NCI-H345 (cell line): ENCODE measurements at places on chromosomes 16 and 17.

- DNase-seq, result no peak
Observed at GRCh38 chr17:4482338-4483011, 16.2 kb upstream of the SPNS2 start.

DNA sequence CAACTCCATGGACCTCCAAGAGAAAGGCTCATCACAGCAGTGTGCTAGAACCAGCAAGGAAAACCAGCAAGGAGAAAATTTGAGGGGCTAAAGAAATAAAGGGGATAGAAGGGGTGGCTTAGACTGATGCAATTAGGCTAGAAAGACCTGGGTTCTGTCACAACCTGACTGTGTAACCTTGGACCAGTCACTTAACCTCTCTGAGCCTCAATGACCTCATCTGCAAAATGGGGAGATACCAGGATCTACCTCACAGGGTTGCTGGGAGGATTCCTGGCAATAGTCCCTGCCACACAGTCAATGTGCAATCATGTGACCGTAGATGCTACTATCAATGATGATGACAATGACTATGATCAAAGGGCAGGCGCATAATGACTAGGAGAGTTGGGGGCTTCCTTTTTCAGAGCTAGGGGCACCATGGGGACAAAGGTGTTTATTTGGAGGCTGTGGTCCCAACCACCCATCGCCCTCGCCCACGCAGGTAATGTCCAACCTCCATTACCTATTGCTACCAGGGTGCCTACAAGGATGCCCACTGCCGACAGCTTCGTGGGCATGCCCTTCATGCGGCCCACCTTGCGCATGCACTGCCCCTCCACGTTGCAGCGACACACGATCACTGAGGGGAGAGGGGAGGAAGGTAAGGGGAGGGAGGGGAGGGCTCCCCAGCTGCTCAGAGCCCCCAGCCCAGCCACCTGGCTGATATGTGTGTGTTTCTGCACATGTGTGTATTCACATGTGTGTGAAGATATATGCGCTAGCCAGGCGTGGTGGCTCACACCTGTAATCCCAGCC lies 9.7 kb downstream of the CDH16 start:
- no peak for DNase-seq

- no peak for DNase-seq
Observed at GRCh38 chr17:82600731-82601446, 47.4 kb downstream of the WDR45B start.

DNA sequence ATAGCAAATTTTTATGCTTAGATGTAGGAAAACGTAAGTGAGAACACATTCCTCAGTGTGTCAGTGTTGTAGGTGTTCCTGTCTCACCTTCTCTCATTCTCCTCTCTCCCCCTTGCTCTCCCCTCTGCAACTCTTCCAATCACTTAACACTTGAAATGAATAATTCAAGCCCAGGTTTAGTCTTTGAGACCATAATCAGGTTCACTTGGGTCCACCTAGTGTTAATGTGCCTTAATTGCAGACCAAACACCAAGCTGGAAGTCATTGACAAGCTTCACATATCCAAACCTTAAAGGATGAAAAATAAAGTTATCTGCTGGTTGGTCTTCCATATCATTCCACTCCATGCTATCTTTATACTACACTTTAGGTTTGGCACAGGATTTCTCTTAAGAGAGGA lies 37.0 kb downstream of the STXBP4 start:
- no peak for DNase-seq

GRCh38 chr17:69597898-69598692 lies 183.6 kb downstream of the MAP2K6 start:
- DNase-seq, result no peak

DNA sequence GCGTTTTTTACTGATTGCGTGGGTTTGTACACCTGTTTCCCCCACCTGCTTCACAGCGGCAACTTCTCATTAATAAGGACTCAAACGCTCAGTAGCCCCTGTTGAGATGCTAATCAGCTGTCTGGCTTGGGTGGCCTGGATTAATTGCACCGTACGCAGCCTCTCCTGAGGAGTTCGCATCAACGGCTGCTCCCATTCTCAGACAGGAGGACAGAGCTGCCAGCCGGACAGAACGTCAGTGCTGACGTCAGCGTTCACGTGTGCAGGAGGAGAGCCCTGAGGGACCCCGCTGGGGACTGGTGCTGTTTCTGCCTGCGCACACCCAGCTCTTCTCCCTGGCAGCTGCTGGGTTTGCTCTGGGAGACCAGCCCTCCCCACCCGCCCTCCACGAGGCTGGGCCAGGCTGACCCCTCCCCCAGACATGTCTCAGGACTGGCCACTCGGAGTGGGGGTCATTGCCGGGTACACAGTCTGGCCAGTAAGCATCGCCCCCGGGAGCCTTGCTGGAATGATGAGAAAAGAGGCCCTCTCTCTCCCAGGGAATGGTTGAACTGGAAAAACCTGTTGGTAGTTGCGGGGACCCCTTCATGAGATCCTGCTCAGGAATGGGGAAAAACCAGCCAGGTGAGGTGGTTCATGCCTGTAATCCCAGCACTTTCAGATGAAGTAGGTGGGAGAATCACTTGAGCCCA lies 5.7 kb upstream of the BANP start:
- peak; percentile 91 for DNase-seq

DNA sequence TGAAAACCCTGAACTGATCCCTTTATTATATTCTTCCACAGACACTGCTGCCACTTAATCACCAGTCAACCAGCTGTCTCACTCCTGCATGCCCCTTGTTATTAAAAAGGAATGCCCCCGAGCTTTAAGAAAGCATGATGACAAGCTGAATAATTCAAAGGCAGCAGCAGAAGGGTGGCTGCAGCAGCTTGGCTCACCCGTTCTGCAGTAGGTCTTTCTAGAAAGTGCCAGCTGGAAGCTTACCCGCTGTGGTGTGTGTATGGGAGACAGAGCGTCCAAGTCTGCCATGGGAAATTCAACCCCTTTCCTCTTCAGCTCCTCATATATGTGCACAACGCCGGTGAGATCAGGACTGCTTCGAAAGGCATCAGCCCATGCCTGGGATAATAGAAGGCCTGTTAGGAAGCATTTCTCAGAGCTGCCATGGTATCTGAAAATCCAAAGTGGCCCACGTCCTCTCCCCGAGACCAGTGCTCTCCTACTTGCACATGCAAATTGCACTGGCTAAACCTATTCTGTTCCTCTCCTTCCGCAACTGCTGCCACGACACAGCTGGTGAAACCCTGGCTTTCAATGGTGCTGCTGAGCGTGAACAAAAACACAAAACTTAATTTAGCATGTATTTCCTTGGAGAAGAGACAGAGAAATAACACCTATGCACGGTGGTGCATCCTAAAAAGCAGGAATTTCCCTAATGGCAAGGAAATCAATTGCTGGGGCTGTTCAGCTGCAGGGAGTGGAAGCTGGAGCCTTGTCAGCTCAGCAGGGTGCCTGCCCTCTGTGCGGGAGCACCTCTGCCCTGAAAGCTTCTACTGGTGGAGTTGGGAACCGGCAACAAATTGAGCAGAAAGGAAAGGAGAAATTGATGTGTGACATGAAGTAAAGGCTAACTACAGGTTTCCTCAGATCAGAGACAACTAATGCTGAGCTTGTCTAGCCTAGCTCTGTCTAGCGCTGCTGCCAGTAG lies 47.9 kb upstream of the SREBF1 start:
- no peak for DNase-seq

DNA sequence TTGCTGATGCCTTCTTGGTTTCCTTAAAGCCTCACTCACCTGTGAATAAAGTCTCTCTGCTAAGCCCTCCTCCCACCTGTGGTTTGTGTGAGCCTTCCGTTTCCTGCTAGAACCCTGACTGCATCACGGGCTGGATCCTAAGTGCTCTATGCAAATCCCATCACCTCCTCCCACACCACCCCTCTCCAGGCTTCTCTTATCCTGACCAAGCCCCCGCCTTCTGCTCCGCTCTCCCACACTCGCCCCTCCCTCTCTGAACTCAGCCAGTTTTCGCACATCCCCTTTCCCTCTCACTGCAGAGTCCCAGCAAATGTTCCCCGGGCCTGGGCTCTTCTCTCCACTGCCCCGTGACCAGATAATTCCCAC lies 51.8 kb downstream of the PIMREG start:
- DNase-seq, result no peak

DNA sequence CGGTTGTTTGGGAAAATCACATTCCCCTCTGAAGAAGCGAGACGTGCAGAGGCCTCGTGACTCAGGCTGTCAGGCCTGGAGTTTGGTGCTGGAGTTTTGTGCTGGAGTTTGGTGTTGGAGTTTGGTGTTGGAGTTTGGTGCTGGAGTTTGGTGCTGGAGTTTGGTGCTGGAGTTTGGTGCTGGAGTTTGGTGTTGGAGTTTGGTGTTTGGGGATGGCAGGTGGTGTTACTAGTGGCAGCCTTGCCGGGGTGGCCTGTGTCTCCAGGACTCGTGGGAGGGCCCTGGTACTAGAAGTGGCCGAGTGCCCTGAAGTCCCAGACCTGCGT lies 12.6 kb downstream of the TBC1D24 start:
- DNase-seq, result no peak

GRCh38 chr16:5005916-5006315 lies 27.8 kb downstream of the NAGPA start:
- DNase-seq, result no peak

GRCh38 chr16:22353191-22353919 lies 21.1 kb downstream of the CDR2 start:
- no peak for DNase-seq

GRCh38 chr16:25064937-25065336 lies 46.6 kb upstream of the LCMT1 start:
- DNase-seq, result no peak

DNA sequence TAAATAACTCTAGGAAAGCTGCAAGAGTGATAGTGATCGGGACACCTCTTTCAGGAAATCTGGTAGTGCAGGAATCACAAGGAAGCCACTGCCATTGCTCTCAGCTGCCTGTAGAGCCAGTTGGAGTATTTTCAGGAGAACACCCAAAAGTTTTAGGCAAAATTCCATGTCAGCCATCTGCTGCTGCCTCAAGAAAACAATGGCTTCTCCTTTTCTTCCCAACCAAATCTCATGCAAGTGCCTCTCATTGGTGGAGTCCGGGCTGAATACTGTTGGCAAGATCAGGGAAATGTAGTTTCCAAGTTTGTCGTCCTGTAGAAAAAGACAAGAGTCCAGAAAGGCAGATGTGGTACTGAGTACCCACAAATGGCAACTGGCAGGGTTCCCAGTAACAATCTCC lies 54.9 kb upstream of the TANC2 start:
- DNase-seq, result no peak

- DNase-seq, result no peak
Observed at GRCh38 chr16:79159261-79160049, 441.1 kb downstream of the MAF start.

DNA sequence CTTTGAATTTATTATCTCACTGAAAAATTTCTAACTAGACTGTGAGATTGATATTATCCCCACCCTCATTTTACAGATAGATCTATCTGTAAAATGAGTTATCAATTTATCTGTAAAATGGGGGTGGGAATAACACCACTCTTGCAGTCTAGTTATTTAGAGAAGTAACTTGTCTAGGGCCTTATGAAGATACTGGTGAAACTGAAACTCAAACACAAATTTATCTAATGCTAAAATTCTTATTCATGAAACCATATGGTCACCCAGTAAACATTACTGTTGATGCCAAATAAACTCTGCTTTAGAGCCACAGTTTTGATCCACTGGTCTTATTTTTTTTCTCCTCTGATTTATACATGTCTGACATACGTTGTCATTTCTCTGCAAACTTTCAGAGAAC lies 52.1 kb upstream of the SMIM36 start:
- DNase-seq, result no peak

DNA sequence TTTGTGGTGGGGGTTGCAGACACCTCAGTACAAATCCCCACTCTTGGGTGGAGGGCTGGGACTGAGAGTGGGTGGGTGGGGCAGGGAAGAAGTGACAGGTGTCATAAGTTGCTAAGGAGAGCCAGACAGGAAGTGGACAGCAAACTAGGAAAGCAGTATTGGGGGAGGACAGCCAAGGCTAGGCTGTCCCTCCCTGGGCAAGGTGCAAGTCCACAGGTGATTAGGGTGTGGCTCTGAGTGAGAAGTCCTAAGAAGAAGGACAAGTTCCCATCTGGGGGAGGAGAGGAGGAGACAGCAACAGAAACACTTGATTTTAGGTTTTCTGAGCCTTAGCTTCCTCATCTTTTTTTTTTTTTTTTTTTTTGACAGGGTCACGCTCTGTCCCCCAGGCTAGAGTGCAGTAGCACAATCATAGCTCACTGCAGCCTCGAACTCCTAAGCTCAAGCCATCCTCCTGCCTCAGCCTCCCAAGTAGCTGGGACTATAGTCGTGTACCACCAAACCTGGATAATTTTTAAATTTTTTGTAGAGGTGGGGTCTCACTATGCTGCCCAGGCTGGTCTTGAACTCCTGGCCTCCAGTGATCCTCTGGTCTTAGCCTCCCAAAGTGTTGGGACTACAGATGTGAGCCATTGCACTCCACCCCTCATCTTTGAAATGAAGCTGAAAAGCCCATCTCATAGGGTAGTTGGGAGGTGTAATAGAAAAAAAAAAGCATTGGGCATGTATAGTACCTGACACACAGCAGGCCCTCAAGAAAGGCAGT lies 2.5 kb downstream of the MAPK3 start:
- DNase-seq, result no peak

DNA sequence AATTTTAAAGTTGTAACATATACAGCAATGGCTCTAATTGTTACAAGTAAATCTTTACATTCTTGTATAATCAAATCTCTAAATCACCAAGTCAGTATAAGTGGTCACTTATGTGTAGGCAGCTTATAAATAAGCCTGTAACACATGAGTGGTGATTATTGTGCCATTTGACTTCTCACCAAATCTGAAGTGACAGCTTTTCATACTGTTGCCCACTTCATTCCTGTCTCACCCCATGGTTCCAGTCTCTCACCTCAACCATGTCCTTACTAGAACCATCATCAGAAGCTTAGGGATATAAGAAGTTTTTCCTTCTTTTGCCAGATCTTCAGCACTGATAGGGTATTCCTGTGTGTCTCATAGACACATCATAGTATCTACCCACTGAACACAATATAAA lies 23.5 kb downstream of the TNRC6A start:
- no peak for DNase-seq

GRCh38 chr17:65005858-65006257 lies 50.7 kb downstream of the GNA13 start:
- DNase-seq, result no peak

DNA sequence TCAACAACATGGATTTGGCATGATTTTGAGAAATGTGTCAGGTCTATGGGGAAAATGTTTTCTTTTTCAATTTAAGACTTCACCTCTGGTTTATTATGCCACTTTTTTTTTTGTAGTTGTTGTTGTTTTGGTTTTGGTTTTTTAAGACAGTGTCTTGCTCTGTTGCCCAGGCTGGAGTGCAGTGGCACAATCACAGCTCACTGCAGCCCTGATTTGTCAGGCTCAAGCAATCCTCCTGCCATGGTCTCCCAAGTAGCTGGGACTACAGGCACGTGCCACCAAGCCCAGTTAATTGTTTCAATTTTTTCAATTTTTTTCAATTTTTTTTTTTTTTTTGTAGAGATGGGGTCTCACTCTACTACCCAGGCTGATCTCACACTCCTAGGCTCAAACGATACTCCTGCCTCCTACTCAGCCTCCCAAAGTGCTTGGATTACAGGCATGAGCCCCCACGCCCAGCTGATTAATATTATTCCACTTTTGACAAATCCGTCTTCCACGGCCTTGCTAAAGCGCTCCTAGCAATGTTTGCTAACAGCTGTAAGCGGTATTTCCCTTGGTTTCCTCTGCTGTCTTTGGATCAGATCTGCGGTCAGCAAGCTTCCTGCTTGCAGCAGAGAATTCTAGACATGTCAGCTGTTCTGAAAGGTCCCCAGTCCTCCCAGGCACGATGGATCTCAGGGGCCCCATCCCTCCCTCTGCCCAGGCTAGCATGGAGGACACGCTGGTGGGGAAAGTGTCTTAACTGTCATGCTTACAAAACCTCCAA lies 7.0 kb upstream of the MILR1 start:
- DNase-seq, result no peak
